Placental pericyte (primary cell): ENCODE measurements at places on chromosomes 5 and 9. TPM values are rescaled to one million over a fixed set of nuclear protein-coding genes. Genes with fewer than 3 reads are reported as not detected.

The FAXDC2 gene
- total RNA-seq: 7.9 and 12.7 TPM in 2 replicates

The SH3PXD2B gene
- 39.6 and 41.8 TPM in 2 replicates for total RNA-seq

The SNX30 gene
- total RNA-seq: 20.2 and 32.0 TPM in 2 replicates

The MSX2 gene
- 7.0 and 8.8 TPM in 2 replicates for total RNA-seq

The C8G gene
- total RNA-seq: 0.66 TPM in 1 of 2 replicates, not detected in the other

The MOB3B gene
- total RNA-seq: 0.44 and 0.57 TPM in 2 replicates

The GBGT1 gene
- total RNA-seq: 1.6 and 10.3 TPM in 2 replicates
